ENCODE measurements at places on chromosomes 11 and 22.
A peak's percentile ranks its signal among the peaks of the same experiment; 100 is the strongest.

DNA sequence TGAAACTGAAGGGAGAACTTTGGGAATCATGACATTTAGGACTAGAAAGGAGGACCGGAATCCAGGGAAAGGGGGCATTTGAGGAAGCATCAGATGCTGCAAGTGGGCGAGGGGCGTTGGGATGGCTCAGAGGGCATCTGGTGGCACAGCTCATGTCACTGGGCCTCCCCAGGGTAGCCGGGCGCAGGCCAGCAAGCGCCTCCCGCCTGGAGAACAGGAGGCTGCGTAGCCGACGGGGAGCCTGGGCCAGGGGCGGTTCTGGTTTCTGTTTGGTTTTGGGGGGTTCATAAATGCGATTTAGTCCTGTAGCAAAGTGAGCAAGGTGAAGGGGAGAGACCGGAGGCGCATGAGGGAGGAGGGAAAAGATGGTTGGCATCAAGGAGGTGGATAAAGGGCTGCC lies 443 bp upstream of the ST14 start:
- no peak for DNase-seq

DNA sequence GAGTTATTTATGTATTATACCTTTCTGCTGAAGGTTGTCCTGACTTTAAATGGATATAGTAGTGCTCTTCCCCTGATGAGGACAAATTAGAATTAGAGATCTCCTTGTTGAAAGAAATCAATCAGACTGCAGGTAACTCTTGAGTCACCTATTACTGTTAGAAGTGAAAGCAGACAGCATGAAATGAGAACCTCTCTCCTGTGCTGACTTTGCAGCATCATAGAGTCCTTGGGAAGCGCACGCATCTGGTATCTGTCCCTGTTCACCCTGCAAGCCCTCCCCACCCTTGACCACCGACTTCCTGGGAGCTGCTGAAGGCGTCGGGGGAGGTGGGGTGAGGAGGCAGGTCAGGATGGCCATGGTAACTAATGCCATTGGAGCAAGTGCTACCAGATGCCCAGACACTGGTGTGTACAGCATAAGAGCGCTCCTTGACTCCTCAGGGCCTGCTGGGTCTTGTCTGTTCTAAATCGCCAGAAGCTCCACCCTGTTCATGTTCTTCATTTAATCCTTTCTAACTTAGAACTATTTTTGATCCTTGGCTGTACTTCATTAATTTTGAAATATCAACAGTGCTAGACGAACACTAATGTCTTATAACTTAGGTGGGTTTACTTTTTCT lies 143.9 kb downstream of the WNT7B start:
- no peak for DNase-seq

DNA sequence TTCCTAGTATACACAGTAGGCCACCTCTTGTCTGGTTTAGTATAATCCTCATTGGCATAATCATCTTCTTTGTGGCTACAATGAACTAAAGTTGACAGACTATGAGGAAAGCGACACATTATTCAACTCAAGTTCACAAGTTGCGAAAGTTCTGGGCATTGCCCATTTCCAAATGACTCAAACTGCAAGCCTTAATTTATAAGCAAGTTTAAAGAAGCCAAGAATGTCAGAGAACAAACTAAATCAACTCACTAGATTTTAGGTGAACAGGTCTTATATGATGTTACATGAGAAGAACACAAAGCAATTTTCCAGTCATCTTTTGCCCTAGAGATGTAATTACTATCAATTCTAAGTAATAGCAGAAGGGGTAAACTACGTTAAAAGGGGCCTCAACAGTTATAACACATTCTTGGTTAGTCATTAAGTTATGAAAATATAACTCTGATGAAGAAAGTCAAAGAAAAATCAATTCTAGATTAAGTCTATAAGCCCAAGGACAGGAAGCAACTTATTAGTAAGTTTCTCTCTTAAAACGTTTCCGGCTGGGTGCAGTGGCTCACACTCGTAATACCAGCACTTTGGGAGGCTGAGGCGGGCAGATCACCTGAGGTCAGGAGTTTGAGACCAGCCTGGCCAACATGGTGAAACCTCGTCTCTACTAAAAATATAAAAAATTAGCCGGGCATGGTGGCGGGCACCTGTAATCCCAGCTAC lies 21.5 kb downstream of the PICALM start:
- DNase-seq, result no peak

DNA sequence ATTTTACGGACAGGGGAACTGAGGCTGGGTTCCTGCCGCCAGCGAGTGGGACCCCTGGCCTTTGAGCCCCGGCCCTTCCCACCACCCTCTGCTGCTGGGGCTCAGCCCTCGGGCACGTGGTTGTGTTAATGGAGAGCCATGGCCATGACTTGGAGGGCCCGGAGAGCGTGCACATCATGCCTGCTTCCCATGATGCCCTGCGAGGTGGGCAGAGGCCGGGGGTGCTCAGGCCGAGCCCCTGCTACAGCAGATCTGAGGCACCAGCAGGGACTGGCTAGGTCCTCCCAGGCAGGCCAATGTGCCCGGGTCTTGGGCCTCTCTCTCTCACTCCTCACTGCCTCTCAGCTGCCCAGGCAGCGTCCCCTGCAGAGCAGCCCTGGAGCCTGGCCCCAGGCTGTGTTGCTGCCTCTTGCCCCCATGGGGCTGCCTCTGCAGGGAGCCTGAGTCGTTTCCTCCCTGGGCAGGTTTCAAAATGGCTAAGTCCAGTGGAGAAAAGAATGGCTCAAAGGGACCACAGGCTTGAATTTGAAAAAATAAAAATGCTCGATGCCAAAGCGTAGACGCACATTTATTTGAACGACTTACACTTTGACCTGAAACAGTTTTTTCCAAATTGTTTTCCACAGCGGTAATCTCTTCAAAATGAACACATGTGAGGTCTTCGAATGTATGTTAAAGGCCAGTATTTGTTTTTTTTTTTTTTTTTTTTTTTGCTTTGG lies 72.6 kb upstream of the CLDN5 start:
- no peak for DNase-seq

DNA sequence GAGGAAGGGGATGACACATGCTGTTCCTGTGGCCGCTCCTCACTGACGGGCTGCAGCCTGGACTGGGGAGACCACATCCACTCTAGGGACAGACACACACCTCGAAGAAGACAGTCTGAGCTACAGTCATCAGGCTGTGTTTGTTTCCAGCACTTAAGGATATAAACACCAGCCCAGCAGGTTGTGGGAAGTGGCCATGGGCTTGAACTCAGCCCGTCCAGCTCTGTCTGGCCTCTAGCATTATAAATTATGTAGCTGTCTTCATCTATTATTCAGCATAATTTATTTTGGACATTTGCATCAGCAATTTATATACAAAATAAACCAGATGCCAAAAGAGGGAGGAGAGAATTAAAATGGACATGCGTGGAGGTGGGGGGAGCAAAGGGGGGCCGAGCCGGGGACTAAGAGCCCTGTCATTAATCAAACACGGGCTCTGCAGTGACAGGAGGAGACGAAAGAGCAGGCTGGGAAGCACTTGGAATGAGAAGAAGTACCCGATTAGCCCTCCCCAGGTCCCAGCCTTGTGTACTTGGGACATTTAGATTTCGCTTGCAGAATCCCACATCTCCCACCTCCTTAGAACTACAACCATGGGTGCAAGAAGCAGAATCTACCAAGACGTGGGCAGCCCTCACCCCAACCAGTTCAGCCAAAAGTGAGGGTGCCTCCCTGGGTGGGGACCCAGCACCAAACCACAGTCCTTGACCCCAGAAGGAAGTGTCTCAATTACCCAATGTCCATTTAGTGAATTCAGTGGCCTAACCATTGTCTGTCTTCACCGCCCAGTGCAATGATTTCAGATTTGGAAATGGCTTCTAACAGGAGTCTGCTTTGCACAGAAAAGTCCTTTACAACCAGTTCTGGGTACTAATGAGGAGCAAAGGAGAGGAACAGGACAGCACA lies 309.6 kb downstream of the OPCML start:
- DNase-seq, result no peak

- no peak for DNase-seq
These were observed 1.7 kb upstream of the OR9G4 start for GRCh38 chr11:56750190-56750589.

GRCh38 chr11:37107415-37107814 lies 509.4 kb upstream of the RAG2 start:
- no peak for DNase-seq

DNA sequence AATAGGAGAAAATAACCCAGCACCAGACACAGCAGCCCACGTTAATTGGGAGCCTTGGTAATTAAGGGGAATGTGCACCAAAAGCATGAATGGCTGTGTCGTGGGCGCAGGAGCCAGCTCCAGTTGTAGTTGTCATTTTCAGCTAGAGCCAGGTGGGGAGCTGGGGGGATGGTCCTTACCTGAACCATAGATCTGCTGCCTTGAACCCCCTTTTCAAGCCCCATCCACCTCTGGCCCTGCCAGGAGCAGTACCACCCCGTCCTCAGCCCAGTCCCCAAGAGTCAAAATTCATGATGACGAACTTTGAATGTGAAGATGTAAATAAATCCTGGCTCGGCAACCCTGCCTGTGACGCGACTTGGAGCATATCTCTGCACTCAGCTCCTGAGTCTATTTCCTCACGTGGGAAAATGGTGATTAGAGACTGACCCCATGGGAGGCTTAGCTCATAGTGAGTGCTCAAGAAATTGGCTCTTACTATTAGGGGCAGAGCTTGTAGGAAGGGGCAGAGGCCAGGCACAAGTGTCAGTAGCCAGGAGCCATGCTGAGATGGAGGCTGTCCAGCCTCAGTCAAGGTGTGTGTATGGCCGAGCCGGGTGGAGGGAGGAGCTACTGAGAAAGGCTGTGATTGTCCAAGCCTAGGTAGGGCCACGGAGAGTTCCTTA lies 794 bp upstream of the FXYD6 start:
- DNase-seq, result peak; percentile 55

- DNase-seq, result no peak
These were observed 30.1 kb upstream of the SYT13 start for GRCh38 chr11:45316258-45316657.

GRCh38 chr11:111135778-111136570 lies 109.6 kb upstream of the POU2AF2 start:
- DNase-seq, result no peak

GRCh38 chr11:120516461-120517389 lies 5.2 kb downstream of the GRIK4 start:
- DNase-seq, result peak; percentile 70

GRCh38 chr11:77047007-77047927 lies 13.1 kb downstream of the B3GNT6 start:
- DNase-seq, result peak; percentile 78

DNA sequence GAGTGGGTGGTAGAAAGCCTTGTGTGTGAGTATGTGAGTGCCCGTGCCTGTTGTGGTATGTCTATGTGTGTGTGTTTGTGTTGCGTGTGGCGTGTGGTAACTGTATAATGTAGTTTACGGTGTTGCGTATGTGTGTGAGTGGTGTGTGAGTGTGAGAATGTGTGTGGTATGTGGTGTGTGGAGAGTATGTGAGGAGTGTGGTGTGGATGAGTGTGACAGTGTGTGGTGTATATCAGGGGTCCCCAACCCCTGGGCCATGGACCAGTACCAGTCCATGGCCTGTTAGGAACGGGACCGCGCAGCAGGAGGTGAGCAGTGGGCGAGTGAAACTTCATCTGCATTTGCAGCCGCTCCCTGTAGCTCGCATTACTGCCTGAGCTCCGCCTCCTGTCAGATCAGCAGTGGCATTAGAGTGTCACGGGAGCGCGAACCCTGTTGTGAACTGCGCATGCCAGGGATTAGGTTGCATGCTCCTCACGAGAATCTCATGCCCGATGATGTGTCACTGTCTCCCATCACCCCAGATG lies 5.7 kb downstream of the UPK3A start:
- DNase-seq, result peak; percentile 77

- DNase-seq, result peak; percentile 90
These were observed 90.1 kb downstream of the ETS1 start for GRCh38 chr11:128497061-128497775.

- no peak for DNase-seq
These were observed 10.6 kb upstream of the SPI1 start for GRCh38 chr11:47388697-47389576.

DNA sequence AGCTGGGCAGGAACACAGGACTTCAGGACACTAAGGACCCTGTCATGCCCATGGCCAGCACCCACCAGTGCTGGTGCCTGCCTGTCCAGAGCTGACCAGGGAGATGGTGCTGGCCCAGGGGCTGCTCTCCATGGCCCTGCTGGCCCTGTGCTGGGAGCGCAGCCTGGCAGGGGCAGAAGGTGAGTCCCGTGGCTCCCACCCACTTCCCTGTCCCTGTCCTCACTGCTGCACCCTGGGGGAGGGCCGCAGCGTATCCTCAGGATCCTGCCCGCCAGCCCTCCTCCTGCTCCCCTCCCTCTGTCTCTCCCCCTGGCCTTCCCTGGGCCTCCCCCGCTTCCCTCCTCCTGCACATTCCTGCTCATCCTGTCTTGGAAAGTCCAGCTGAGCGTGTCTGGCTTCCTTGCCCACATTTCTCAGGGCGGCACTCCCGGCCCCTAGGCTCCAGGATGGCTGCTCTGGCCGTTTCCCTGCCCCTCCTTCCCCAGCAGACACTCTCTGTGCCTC lies 8.7 kb downstream of the CSF2RB start:
- peak; percentile 90 for DNase-seq

DNA sequence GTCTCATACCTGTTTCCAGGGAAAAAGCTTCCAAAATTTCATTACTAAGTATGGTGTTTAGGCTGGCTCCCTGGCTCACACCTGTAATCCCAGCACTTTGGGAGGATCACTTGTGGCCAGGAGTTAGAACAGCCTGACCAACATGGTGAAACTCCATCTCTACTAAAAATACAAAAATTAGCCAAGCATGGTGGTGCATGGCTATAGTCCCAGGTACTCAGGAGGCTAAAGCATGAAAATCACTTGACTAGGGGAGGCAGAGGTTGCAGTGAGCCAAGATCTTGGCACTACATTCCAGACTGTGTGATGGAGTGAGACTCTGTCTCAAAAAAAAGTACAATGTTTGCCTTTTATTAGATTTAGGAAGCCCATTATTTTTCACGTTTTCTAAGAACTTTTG lies 331.5 kb upstream of the CCDC90B start:
- no peak for DNase-seq

GRCh38 chr22:35891442-35891841 lies 137.2 kb downstream of the RBFOX2 start:
- DNase-seq, result no peak

DNA sequence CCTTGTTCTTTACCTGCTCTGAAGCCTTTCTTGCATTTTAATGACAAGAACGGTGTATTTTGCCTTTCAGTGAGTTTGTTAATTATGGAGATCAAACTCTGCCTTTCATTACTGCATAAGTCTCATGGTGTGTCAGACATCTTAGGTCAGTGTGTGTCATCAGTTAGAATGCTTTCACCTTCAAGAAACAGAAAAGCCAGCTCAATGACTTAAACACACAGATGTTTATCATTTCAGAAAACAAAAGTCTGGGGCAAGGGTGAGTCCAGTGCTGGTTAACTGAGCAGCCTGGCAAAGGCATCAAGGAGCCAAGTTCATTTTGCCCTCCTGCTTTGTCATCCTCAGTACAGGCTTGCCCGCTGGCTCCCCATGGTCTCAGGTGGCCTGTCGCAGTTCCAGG lies 54.5 kb downstream of the PACS1 start:
- no peak for DNase-seq

- peak; percentile 87 for DNase-seq
These were observed at the start of gene CCDC81 for GRCh38 chr11:86374586-86374985. CCDC81 (plus strand) TSS chr11:86374887; CDS start chr11:86375164, 277 bp downstream.

- no peak for DNase-seq
These were observed 108.4 kb upstream of the CSNK2A3 start for GRCh38 chr11:11461473-11461872.
